Caki2 (cell line): ENCODE measurements at places on chromosomes 11 and 22. TPM values are rescaled to one million over a fixed set of nuclear protein-coding genes. Genes with fewer than 3 reads are reported as not detected.

The TEF gene
- 13.5 and 14.2 TPM in 2 replicates for total RNA-seq

The C11orf87 gene
- not detected in 2 replicates for total RNA-seq

The RPS3 gene
- 1,630 and 1,968 TPM in 2 replicates for total RNA-seq

The ALKBH8 gene
- 2.0 and 6.1 TPM in 2 replicates for total RNA-seq

The SLC17A6 gene
- total RNA-seq, result not detected in 2 replicates

The MPZL3 gene
- total RNA-seq, result 6.0 and 9.1 TPM in 2 replicates

The CNIH2 gene
- 0.61 TPM in 1 of 2 replicates, not detected in the other for total RNA-seq

The KRTAP5-8 gene
- total RNA-seq, result not detected in 2 replicates

The PLAAT2 gene
- 3.4 TPM in 1 of 2 replicates, not detected in the other for total RNA-seq

The CHRM1 gene
- not detected in 2 replicates for total RNA-seq

The TPST2 gene
- total RNA-seq, result 17.3 and 31.2 TPM in 2 replicates

The CST6 gene
- total RNA-seq, result not detected in 2 replicates

The FAM227A gene
- total RNA-seq, result 0.24 and 2.3 TPM in 2 replicates

The PKP3 gene
- total RNA-seq, result 70.7 and 103 TPM in 2 replicates

The PHETA2 gene
- not detected in 2 replicates for total RNA-seq

The MS4A3 gene
- not detected in 2 replicates for total RNA-seq

The FGF19 gene
- not detected in 2 replicates for total RNA-seq

The OSM gene
- total RNA-seq, result not detected in 2 replicates

The SLC22A25 gene
- not detected in 2 replicates for total RNA-seq

The ANO9 gene
- total RNA-seq, result not detected in 2 replicates

The DDI1 gene
- not detected in 2 replicates for total RNA-seq

The GAL3ST1 gene
- total RNA-seq, result 46.3 and 76.4 TPM in 2 replicates

The ADM gene
- total RNA-seq, result 95.5 and 101 TPM in 2 replicates

The CEND1 gene
- total RNA-seq, result not detected in 2 replicates

The OR10D3 gene
- not detected in 2 replicates for total RNA-seq

The VPREB1 gene
- not detected in 2 replicates for total RNA-seq

The HORMAD2 gene
- not detected in 2 replicates for total RNA-seq

The SSTR3 gene
- total RNA-seq, result not detected in 2 replicates

The ZC3H12C gene
- 2.1 and 3.1 TPM in 2 replicates for total RNA-seq

The TMEM132A gene
- 33.6 and 36.7 TPM in 2 replicates for total RNA-seq

The CCDC116 gene
- total RNA-seq, result 0.07 TPM in 1 of 2 replicates, not detected in the other

The ADM2 gene
- total RNA-seq, result 4.6 and 5.0 TPM in 2 replicates
